GM23338 (cell line): ENCODE measurements at places on chromosomes 2 and 18.

- DNase-seq = no peak
Measured at GRCh38 chr2:48428449-48428848, 101.5 kb upstream of the STON1 start.

DNA sequence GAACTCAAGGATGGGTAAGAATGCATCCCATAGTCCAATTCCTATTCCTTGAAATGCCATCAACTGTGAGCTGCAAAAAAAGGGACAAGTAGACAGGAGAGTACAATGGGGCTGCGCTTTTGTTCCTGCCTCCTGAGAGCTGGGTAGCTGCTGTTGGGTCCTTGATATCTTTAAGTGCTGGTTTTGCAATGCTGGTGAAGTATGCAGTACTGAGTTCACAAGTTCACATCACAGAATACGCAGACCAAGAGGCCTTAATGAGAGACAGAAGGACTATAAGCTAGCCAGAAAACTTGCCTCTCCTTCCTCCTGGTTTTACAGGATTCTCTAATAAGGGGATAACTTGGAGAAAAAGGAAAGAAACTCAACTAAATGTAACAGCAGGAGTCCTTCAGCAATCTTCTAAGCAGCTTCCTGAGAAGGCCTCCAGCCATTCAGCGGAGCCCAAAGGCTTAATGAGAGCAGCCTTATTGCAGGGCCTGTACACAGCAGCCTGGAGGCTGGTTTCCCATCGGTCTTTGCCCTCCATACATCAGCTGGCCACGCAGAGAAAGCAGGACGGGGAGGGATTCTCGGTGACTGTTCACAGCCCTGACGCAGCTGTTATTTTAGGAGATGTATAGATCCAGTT is 293.1 kb downstream of the CDCA7 start:
- DNase-seq = no peak

- no peak for DNase-seq
Measured at GRCh38 chr18:32337821-32338220, 132.9 kb downstream of the GAREM1 start.

- DNase-seq = no peak
Measured at GRCh38 chr2:100568989-100569388, 6.2 kb downstream of the PDCL3 start.
